Stimulated activated CD4-positive, alpha-beta T cell treated with anti-CD3 and anti-CD28 coated beads, Interleukin-15, amount 100 ng/mL, for 24 hours (primary cell): ENCODE measurements at places on chromosomes 11 and 22.

- DNase-seq = no peak
Measured at GRCh38 chr22:45454275-45454674, 40.8 kb downstream of the RIBC2 start.

DNA sequence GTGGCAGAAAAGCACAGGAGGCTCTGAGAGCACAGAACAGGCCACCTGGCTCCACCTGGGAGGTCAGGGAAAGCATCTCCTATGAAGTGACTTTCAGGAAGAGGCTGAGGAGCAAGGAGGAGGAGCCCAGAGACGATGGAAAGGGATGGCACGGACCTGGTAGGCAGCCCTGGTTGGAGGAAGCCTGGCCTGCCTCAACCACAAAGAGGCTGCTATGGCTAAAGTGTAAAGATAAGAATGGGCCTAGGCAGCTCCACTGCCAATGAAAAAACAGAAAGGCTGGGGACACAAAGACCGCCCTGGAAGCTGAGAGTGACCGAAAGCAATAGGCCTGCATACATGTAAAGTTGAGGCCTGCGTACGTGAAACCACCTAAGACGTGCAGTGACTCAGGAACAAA, 31.2 kb upstream of the ETS1 start:
- DNase-seq = no peak

DNA sequence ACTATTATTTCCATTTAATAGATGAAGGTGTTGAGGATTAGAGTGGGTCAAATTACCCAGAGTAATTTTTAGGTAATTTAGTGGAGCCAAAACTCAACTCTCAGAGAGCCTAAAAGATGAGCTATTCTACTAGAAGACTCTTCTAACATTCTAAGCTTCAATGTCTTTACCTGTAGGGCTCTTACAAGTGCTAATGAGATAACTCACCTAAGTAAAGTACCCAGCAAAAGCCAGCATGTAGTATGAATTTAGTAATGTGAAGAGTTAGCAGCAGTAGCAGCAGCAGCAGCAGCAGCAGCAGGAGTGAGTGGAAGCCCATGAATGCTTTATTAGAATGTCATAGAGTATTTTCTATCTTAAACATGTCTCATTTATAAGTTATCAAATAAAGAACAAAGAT, 1239.2 kb downstream of the FAM181B start:
- no peak for DNase-seq

DNA sequence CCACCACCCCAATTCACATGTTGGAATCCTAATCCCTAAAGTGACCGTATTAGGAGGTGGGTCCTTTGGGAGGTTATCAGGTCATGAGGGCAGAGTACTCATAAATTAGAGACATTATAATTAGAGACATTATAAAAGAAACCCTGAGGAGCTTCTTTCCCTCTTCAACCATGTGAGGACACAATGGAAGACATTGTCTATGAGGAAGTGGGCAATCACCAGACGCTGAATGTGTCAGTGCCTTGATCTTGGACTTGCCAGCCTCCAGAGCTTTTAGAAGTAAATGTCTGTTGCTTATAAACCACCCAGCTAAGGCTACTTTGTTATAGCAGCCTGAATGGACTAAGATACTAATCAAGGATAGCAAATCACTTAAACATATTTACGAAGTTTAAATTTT, 14.8 kb downstream of the GAB2 start:
- no peak for DNase-seq

DNA sequence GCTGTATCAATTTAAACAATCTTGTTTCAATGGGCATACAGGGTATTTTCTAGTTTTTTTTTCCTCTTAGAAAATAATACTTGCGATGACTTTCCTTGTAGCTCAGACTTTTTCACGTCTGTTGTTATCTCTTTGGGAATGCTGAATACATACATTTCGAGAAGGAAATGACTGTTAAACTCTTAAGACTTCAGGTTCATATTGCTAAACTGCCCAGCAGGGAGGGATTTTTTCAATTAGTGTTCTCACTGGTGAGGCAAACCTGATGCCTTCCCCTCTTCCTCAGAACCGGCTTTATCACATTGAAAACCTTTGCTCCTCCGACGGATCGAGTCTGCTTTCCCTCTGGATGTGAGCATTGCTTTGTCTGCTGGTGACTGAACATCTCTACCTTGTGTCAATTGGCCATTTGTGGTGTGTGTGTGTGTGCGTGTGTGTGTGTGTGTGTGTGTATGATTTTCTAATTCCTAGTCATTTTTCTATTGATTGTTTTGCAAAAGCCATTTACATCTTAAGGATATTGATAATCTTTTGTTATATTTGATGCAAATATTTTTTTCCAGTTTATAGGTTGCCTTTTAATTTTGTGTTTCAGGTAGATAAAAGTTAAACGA, 6.6 kb downstream of the NEAT1 start:
- DNase-seq = peak; percentile 41
